ENCODE measurements at places on chromosomes 6 and 20.

GRCh38 chr20:49790077-49790798, 22.4 kb upstream of the SLC9A8 start:
- no peak for DNase-seq

GRCh38 chr20:62063981-62064769, 1.5 kb downstream of the TAF4 start:
- no peak for DNase-seq

DNA sequence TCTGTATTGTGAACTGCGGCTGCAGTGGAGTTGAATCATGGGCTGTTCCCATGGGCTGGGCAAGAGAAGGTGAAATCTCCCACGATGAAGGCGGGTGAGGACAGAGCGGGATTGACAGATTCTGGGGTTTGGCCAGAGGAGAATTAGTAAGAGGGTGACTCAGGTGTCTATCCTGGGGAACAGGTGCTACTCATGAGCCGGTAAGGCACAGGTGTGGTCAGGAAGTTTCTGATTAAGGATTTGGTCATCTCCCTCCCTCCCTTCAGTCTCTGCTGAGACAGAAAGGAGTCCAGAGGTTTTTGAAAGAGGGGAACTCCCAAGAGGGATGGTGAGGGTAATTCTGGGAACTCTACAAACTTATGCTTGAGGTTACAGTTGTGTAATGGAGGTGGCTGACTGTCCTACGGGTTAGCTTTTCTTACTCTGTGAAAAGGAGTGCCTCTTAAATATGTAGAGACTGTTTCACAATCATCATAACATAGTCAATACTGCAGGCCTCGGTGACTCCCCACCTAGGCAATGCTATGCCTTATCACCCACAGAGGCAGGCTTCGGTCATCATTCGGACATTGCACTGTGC, 31.5 kb downstream of the SERPINB1 start:
- no peak for DNase-seq

DNA sequence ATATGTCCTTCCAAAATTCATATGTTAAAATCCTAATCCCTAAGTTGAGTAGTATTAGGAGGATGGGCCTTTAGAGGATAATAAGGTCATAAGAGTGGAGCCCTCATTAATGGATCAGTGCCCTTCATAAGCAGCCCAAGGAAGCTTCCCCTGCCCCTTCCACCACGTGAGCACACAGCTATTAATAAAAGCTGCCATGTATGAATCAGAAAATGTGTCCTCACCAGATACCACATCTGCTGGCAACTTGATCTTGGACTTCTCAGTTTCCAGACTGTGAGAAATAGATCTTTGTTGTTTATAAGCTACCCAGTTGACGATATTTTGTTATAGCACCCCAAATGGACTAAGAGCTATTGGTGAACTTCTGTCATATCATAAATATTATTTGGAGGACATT, 207.7 kb upstream of the HDDC2 start:
- no peak for DNase-seq

- DNase-seq = no peak
Observed at GRCh38 chr6:136347847-136348246, 58.2 kb upstream of the BCLAF1 start.

GRCh38 chr20:37155987-37156386, 23.1 kb upstream of the RPN2 start:
- DNase-seq = no peak

DNA sequence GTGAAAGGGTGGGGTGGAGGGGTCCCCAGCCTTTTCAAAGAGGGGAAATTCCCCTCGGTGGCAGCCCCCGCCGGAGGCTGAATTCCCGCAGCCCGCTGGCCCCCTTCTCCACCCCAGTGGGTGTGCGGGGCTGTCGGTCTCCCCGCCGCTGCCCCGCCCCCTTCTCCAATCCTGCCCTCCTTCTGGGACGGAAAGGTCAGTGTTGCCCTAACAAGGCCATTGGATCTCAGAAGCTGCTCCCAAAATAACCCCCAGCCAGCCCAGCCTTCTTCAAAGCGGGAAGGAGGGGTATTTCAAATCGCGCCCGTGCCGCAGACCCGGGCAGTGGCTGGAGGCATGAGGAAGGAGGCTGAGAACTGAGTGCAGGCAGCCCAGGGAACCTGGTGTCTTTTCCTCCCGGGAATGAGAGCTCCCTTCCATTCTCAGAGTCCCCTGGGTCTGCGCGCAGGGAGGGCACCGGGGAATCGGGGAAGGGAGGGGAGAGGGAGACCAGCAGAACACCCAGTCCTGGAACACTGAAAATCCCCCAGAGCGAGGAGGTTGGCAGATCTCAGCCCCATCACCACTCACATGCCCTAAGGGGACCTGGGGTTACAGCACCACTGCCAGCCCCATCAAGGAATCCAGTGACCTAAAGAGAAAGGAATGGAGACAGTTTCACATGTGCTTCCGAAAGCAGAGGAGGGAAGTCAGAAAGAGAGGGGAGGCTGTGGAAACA, at the start of gene JPH2:
TSS of gene JPH2 (minus strand) at position 135 of the 718 bp plus-strand sequence. CDS start 483 bp downstream, outside the sequence.
- no peak for DNase-seq

GRCh38 chr6:146851837-146852236, 253.1 kb downstream of the ADGB start:
- DNase-seq = no peak

Measured in stimulated activated CD4-positive, alpha-beta T cell treated with anti-CD3 and anti-CD28 coated beads, TNF-alpha, amount 100 ng/mL, for 1 hour (primary cell).